Left ventricle myocardium inferior (tissue), 1 donor: ENCODE measurements at places on chromosomes 4 and X. TPM values are rescaled to one million over a fixed set of nuclear protein-coding genes. Genes with fewer than 3 reads are reported as not detected.

Gene ATP6AP2
- total RNA-seq, result 42.5 TPM

Gene GATB
- 102 TPM for total RNA-seq

GRCh38 chr4:83961575-83961974 lies 425.7 kb downstream of the GPAT3 start:
- H3K4me3 ChIP-seq, result no peak overlapping the region
- H3K27me3 ChIP-seq, result no peaks in the 10 kb centered on the region
- H3K27ac ChIP-seq, result no peak overlapping the region
- DNase-seq, result no peak

DNA sequence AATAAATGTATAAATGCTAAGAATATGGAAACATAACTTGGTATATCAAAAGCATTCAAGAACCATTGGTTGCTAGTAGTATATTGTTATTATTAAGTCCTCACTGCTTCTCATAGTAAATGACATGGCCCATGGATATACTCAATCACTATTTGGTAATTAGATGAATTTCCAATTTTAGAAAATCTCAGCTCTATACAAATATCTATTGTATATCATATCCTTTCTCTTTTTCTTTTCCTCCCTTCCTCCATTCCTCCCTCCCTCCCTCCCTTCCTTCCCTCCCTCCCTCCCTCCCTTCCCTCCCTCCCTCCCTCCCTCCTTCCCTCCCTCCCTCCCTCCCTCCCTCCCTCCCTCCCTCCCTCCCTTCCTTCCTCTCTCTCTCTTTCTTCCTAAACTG lies 514.4 kb upstream of the LCORL start:
- no peak overlapping the region for H3K27ac ChIP-seq
- H3K27me3 ChIP-seq, result no peaks in the 10 kb centered on the region

DNA sequence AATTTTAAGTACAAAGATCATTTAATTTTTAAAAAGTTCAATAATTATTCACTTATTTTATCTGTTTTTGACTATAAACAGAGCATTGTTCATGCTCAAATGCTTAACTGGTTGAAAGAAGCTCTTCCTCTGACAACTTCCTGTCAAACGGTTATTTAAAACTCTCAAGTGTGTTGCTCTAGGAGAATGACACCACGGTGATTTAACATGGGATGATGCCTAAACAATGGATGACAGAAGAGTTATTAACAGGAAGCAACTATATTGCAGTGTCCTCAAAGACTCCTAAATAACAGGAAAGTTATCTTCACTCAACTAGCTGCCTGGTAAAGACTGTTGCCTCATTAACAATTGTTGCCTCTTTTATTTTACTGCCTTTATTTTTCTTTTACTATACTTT lies 509.6 kb downstream of the PACRGL start:
- H3K4me1 ChIP-seq, result no peaks in the 10 kb centered on the region
- no peak overlapping the region for H3K27ac ChIP-seq
- DNase-seq, result no peak
- no peaks in the 10 kb centered on the region for H3K27me3 ChIP-seq
- no peaks in the 10 kb centered on the region for H3K36me3 ChIP-seq

- H3K36me3 ChIP-seq, result no peaks in the 10 kb centered on the region
- H3K4me1 ChIP-seq, result peaks cover 22% of the 10 kb centered on the region
- H3K4me3 ChIP-seq, result peak within 1 kb of the TSS; percentile 70
- H3K27ac ChIP-seq, result peak within 1 kb of the TSS; percentile 68
Observed at GRCh38 chr4:15702941-15703403, at the start of gene BST1. Gene BST1 (plus strand): TSS chr4:15703065. CDS start chr4:15703145, 80 bp downstream.
